Cardiac muscle cell (in vitro differentiated cells and primary cell): ENCODE measurements at places on chromosomes 12 and 14. TPM values are rescaled to one million over a fixed set of nuclear protein-coding genes. Genes with fewer than 3 reads are reported as not detected.
A peak's percentile ranks its signal among the peaks of the same experiment; 100 is the strongest.

The LRRIQ1 gene
- 0.18 and 2.0 TPM in 2 replicates for total RNA-seq

The DPY19L2 gene
- 13.0 and 25.9 TPM in 2 replicates for total RNA-seq

The PCED1B gene
- 0.80 and 2.1 TPM in 2 replicates for total RNA-seq

DNA sequence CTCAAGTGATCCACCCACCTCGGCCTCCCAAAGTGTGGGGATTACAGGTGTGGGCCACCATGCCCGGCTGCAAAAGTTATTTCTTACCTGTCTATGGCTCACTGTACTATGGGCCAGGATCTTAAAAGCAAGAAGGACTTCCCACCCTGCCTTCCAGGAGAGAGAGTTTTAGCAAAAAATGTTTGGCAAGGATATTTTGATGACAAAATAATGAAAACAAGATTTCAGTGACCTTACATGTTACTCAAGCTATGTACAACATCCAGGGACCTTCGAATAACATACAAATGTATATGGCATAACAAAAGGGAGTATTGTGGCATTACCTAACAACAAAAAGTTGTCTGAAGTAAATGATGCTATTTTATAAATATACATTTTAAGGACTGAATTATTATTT is 55.1 kb downstream of the ANO6 start:
- peaks cover 35% of the 10 kb centered on the region for H3K4me1 ChIP-seq
- H3K27ac ChIP-seq, result no peak overlapping the region

DNA sequence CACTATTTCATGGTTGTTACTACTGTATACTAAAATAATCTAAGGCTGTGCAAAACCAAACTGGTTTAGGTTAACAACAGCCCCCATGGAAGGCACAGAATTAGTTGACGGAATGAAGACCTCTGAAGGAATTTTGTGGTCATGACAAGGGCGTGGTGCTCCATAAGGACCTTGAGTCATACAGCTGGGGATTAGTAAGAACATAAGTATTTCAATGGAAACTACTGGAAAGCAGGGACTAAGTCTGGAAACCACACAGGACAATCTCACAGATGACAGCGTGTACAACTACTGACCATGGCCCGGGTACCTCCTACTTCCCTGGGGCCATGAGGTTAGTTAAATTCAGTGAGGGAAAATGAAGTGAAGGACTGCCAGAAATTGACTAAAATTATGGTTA is 98.5 kb upstream of the PLEKHA5 start:
- no peaks in the 10 kb centered on the region for H3K4me1 ChIP-seq
- H3K27ac ChIP-seq, result no peak overlapping the region
- no peak for DNase-seq
- H3K27me3 ChIP-seq, result no peaks in the 10 kb centered on the region
- no peaks in the 10 kb centered on the region for H3K36me3 ChIP-seq

GRCh38 chr14:33618361-33619105 is 332.3 kb downstream of the EGLN3 start:
- H3K36me3 ChIP-seq, result no peaks in the 10 kb centered on the region
- H3K4me1 ChIP-seq, result no peaks in the 10 kb centered on the region
- H3K27me3 ChIP-seq, result no peaks in the 10 kb centered on the region
- no peak overlapping the region for H3K27ac ChIP-seq

GRCh38 chr12:11838403-11838802 is 188.9 kb downstream of the ETV6 start:
- H3K27ac ChIP-seq, result no peak overlapping the region
- no peak for DNase-seq
- no peaks in the 10 kb centered on the region for H3K36me3 ChIP-seq
- H3K4me3 ChIP-seq, result no peak overlapping the region

DNA sequence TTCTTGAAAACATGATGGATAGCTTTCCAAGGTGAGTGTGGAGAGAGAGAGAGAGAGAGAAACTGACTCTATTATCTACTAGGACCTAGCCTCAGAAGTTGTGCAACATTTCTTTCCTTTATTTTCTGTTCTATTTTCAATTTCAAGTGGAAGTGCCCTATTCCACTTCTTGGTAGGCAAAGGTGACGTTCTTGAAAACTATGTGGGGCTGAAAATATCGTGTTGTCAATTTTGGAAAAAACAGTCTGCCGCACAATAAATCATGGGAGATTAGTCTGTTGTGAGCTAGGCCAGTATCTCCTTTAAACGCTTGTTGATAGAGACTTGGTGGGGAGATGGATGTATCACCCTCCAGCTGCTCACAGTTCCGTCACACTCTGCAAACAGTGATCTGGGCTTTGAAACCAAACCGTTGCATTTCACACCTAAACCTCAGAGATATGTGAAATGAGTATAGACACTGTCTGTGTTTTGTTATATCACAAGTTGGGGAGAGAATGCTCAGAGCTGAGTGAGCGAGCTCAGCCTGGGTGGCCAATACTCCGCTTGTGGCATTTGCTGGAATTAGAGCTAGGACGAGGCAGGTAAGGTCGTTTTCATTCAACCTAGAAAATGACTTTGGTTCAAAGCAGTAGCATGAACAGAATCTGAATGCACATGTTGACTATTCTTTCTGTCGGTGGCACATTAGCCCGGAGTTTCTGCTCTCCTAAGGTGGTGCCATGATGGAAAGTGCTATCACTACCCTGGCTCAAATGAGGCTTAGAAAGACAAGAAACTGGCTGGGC is 75.1 kb upstream of the ST8SIA1 start:
- DNase-seq, result no peak
- no peak overlapping the region for H3K4me3 ChIP-seq
- peaks cover 4% of the 10 kb centered on the region for H3K4me1 ChIP-seq
- peak overlapping the region; percentile 14 for H3K27ac ChIP-seq
